ENCODE measurements at places on chromosomes 3 and 15. TPM values are rescaled to one million over a fixed set of nuclear protein-coding genes. Genes with fewer than 3 reads are reported as not detected.

PLS1 gene
- 0.96 TPM for total RNA-seq

KNG1 gene
- total RNA-seq, result not detected

AP3B2 gene
- 0.26 TPM for total RNA-seq

RRP9 gene
- 8.6 TPM for total RNA-seq

CCR3 gene
- not detected for total RNA-seq

SLC9A9 gene
- total RNA-seq, result 5.3 TPM

OCA2 gene
- total RNA-seq, result 0.16 TPM

ANKUB1 gene
- total RNA-seq, result not detected

KCNMB2 gene
- total RNA-seq, result 0.39 TPM

DLL4 gene
- total RNA-seq, result 3.1 TPM

CXCR6 gene
- not detected for total RNA-seq

MOBP gene
- total RNA-seq, result not detected

XCR1 gene
- not detected for total RNA-seq

UQCC5 gene
- total RNA-seq, result not detected

HYPK gene
- total RNA-seq, result 8.0 TPM

SCN11A gene
- under 0.01 TPM for total RNA-seq

Measured in epithelial cell of alveolus of lung (primary cell).